ENCODE measurements at places on chromosomes 1 and 21.

DNA sequence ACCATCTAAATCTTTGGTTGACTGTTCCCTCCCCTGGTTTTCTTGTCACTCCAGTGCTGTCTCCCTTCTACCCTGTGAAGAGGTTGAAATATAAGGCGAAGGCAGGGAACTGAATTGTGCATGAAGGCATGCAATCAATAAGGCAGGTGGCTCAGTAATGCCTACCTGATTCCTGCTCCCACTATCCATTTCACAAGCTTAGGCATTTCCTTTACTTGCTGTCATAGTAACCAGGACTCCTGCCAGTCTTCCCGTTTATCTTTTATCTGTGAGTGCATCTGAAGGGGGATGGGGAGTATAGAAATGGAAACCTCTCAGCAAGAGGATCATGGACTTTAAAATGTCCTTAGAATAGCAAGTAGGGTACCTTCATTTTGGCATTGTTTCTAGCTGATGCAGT lies 40.5 kb downstream of the MRPS6 start:
- peak; percentile 41 for DNase-seq

GRCh38 chr1:34696981-34697380 lies 57.9 kb upstream of the GJB5 start:
- no peak for DNase-seq

DNA sequence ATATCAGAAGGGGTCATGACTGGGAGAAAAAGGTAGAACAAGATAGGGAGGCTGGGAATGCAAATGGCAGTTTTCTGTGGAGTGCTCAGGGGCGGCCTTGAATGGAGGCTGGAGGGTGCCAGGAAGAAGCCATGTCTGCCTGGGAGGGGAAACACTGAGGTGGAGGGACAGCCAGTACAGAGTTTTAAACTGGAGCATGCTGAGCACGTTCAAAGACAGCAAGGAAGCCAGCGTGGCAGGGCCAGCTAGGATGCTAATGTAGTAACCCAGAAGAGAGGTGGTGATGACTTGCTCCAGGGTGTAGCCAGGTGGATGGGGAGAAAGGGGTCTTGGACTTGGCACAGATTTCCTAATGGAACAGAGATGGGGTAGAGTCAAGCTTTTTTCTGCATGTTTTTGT lies 445.8 kb upstream of the VAMP3 start:
- no peak for DNase-seq

DNA sequence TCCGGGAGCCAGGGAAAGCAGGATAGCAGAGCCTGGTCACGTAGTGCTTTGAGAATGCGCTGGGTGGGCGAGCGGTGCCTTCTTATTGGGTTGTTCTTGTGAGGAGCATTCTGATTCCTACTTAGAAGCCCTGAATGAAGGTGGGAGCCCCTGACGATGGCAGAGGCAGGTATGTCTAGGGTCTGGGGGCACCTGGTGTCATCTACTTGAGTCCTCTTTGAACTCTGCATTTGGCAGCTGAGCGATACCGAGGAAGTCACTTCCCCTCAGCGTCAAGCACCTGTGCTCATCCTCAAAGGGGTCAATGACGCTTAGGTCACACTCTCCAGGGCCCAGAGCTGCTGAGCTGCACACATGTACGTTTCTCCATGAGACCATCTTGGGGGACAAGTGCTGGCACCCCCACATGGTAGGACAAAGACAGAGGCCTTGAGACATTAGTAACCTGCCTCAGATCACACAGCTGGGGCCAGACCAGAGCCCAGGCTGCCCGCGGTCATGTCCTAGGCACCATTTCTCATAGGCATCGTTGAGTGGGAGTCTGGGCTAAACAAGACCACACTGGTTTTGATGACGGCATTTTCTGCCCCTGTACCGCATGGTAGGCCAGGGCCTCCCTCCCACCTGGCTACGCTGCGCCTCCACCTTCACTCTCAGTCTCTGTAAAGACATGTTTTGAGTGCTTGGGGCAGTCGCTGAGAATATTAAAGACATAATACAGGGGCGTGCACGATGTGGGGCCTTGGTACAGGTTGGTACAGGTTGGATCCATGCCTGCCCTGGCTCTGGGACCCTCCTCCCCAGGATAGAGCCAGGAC lies 69.1 kb upstream of the ABCG1 start:
- DNase-seq = no peak

- no peak for DNase-seq
These were observed 11.7 kb upstream of the ARF1 start for GRCh38 chr1:228070851-228071250.

GRCh38 chr1:236159704-236160539 lies 17.6 kb downstream of the GPR137B start:
- no peak for DNase-seq

GRCh38 chr21:28719723-28720122 lies 273.0 kb downstream of the LTN1 start:
- DNase-seq = no peak

GRCh38 chr1:203835476-203835875 lies 25.9 kb upstream of the SNRPE start:
- DNase-seq = no peak

DNA sequence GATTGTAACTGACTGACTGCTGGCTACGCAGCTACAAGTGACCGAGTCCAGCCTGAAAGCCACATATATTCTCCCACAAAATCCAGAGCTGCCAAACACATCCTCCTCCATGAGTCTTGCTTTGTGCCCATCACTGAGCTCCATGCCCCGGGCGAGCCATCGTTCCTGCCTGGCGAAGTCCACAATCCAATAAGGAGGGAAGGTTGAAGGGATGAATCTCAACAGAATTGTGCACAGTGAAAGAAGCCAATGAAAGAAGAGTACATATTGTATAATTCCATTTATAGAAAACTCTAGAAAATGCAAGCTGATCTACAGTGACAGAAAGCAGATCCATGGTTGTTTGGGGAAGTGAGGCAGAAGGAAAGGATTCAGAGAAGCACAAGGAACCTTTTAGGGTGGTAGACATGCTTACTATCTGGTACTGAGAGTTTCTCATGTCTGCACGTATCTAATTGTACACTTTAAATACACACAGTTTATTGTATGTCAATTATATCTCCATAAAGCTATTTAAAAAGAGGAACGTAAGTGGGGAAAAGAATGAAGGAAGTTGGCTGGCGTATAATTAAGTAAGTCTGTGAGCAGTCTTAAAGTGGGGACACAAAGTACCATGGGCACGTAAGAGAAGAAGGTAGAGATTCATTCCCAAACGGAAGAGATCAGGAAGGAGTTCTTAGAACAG lies 115.9 kb upstream of the JUN start:
- no peak for DNase-seq

DNA sequence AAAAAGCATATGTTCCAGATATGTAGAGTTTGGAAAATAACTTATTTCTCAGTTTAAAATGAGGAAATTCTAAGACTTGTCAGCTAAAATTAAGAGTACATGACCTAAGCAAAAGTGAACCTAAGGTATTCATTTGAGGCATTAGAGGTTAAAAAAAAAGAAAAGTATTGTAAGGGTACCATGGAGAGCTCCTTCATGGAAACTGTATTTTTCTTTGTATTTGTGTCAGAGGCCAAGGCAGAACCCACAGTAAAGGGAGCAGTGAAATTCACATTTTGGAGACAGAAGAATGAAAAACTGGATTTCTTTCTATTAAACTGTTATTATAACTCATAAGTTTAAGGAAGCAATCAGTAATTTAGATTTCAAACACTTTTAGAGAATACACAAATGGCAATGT lies 1494.8 kb downstream of the KCNT2 start:
- DNase-seq = peak; percentile 12

DNA sequence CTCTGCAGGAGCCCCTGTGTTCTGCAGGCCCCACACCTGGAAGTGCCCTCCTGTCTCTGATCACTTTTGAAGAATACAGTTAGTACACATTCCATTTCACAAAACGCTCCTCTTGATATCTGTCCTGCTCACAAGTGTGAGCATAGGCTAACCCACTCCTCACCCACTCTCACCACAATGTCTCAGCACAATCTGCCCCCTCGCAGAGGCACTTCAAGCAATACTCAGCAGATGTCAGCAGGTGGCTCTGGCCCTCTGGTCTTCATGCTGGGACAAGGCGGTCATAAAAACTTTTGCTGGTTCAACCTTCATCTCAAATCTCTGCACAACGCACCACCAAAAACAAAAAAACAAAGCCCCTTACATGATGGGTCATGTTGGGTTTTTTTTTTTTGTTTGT lies 671.2 kb downstream of the MATN1 start:
- no peak for DNase-seq

- no peak for DNase-seq
These were observed 3.7 kb downstream of the E2F2 start for GRCh38 chr1:23527366-23527765.

- DNase-seq = no peak
These were observed 95.6 kb upstream of the C8B start for GRCh38 chr1:57061369-57061768.

GRCh38 chr1:101308935-101309333 lies 72.1 kb downstream of the S1PR1 start:
- DNase-seq = no peak

- DNase-seq = no peak
These were observed 30.6 kb downstream of the MPZL1 start for GRCh38 chr1:167752219-167752985.

DNA sequence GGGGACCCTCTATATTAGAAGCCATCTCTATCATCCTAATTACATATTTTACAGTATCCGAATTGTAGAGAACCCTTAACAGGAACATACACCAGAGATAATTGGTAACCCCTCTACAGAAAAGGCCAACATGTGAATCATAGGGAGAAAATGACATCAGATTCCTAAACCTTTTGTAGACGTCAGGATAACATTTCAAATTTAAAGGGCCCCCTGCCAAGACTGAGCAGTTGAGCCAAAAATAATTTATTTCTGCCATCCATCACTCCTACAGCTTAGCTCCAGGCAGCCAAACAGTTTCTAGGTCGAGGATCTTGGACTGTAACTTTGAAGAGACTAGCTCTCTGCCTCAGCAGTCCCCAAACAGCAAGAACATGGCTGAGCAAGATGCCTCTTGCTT lies 21.2 kb downstream of the ZNF697 start:
- DNase-seq = peak; percentile 72

DNA sequence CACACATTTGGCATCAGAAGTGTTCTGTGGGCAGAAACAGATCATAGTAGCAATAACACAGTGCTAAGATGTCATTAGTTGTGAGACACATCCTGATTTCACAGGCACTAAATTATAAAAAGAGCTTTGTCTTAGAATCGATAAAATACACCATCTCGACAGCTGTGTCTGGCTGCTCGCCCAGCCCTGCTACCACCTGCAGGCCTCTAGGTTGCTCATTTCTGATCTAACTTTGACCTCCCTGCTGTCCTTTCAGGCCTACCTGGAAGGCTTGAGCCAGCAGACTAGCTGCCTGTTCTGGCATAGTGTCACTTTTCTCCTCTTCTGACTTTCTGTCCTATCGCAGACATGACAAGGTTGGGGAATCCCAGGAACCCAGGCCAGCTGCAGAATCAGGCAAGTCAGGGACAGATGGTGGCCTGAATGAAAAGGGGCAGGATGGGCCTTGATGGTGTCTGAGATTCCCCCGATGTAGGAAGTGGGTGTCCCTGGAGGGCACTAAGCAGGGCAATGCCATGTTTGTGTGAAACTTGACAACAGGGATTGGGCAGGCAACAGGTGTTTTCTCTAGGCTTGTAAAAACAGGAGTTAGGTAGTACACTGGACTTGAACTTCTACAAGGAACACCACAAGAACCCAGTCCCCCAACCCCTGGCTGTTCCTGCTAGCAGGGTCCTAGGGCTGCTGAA lies 66.6 kb upstream of the RHOU start:
- DNase-seq = no peak

DNA sequence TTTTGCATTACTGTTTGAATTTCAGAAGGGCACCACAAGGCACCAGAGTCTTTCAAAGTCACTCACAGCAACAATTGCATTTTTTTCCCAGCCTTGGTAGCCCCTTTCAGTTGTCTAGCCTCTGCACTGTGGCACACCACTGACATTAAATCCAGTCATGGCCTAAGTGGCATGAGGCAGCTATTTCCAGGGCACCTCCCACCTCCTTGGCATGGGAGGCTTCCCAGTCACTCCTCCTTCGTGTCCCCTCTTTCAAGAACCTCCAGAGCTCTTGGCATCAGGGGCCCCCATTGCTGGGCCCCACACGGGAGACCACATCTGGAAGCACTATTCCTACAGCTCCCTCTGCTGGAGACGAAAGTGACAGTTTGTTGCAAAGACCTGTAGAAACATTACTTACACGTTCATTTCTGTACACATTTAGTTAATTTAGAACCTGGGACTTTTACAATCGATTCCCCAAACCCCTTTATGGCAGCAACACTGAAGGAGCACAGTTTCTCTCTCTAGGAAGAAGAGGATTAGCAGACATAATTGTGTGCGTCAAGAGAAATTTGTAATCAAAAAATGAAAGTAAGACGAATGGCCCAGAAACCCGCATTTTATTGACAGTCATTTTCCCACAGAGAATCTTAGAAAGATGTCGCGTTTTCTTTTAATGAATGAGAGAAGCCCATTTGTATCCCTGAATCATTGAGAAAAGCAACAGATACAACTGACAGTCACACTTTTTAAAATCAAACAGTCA lies 5.7 kb upstream of the CHD5 start:
- DNase-seq = peak; percentile 46

DNA sequence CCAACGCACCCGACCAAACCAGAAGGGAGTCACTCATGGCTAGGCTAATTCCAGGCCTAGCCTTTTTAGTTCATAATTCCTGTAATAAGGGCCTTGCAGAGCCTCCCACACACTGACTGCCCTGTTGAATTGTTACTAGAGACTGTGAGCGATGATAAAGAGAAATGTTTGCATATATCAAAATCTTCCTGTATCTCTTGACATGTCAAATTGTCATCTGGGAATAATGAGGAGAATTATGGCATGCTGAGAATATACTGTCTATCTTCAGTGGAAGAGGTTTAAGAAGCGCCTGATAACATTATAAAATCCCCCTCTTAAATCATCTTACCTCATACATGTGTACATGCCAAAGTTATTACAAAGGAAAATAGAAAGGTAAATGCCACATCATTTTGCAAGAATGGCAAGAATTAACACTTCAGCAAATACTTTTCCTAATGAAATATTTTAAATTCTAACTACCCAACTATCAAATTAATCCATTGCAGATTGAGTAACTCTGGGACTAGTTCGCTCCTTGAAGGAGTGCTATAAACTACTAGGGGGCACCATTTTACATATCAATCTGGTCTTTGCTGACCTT lies 144.1 kb downstream of the CENPF start:
- DNase-seq = peak; percentile 1

- no peak for DNase-seq
These were observed 656 bp downstream of the KNCN start for GRCh38 chr1:46550751-46551231.

GRCh38 chr1:46248122-46248920 lies 758 bp downstream of the RAD54L start:
- DNase-seq = no peak

DNA sequence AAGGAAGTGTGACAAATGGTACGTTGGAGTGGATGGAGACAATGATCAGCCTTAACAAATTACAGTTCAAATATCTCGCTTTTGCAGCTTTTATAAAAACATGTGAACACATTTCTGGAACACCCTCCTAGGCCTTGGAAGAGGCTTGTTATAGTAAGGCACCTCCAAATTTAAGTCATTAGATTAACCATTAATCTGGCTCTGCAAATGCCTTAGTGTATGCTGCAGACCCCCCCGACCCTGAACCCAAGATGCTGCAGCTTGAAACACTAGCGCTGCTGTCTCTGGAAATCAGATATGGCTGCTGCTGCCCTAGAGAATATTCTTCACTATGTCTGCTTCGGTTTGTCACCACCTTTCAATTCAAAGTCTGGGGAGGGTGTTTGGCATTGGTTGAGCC lies 196.4 kb downstream of the MIS18A start:
- DNase-seq = no peak

GRCh38 chr1:177629526-177629925 lies 340.3 kb downstream of the SEC16B start:
- DNase-seq = peak; percentile 0

GRCh38 chr1:92805216-92805615 lies 20.3 kb upstream of the EVI5 start:
- peak; percentile 11 for DNase-seq

All from amniotic epithelial cell (primary cell).